ENCODE measurements at places on chromosomes 5 and 9.

- DNase-seq = no peak
These were observed 3.2 kb downstream of the BTF3 start for GRCh38 chr5:73501406-73501805.

- no peak for DNase-seq
These were observed 199.3 kb downstream of the NMUR2 start for GRCh38 chr5:152205804-152206203.

GRCh38 chr5:29148581-29148980 is 2044.9 kb upstream of the CDH6 start:
- DNase-seq = no peak

DNA sequence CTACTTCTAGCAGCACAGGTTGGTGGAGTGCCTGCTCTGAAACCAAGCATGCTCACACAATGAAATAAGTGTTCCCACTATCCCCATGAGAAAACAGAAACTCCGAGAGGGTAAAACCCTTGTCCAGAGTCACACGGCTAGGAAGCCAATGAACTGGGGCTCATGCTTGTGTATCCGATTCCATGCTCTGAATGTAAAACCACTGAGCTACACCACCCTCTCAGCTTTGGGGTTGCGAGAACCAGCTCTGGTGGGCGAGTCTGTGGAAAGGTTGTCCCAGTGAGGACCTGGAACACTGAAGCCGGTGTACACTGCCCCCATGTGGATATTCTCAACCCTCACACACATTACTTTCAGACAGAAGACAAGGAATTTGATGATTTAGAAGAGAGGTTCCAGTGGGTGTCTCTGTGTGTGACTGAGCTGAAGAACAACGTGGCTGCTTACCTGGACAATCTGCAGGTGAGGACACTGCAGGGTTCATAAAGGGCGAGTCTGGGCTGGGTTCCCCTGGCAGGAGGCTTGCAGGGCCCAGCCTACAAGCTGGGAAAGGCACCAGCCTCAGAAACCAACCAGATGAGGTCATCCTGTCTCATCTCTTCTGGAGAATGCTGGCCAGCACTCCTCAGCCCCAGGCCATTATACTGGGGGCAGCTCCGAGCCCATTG is 37.4 kb downstream of the ARHGEF37 start:
- no peak for DNase-seq

GRCh38 chr9:109158651-109159050 is 8.4 kb downstream of the FRRS1L start:
- no peak for DNase-seq

- no peak for DNase-seq
These were observed 4.8 kb upstream of the PITX1 start for GRCh38 chr5:135038813-135039270.
